PC-9 (cell line): ENCODE measurements at places on chromosomes 1 and 21.

DNA sequence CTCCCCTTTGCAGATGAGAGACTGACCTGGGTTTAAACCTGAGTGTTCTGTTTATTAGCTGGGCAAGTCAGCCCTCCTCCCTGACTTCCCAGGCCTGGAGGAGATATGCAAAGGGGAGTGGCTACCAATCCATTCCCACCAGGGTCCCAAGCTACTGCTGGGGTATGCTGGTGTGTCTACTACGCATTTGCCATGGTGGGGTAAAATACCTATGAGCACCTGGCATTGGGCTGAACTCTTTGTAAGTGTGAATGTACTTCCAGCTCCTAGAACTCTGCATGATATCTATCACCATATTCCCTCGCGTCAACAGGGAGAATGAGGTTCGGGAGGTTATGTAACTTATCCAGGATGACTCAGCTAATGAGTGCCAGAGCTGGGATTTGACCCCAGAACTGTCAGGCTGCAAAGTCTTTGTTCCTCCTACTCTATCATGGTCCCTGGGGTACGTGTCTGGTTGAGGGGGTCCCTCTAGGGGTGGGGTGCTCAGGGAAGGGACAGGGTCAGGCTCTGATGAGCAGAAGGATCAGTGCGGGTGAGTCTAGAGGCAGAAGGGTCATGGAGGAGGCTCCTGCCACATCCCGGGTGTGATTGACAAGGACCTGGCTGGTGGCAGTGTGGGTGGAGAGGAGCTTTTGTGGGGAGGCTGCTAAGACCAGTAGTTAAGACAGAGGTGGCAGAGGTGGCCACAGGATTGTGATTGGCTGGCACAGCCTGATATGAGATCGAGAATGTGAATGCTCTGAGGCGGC lies 16.7 kb downstream of the AMPD2 start:
- DNase-seq: peak; percentile 63

- no peak for DNase-seq
These were observed 40.9 kb upstream of the ATF3 start for GRCh38 chr1:212567638-212568037.

DNA sequence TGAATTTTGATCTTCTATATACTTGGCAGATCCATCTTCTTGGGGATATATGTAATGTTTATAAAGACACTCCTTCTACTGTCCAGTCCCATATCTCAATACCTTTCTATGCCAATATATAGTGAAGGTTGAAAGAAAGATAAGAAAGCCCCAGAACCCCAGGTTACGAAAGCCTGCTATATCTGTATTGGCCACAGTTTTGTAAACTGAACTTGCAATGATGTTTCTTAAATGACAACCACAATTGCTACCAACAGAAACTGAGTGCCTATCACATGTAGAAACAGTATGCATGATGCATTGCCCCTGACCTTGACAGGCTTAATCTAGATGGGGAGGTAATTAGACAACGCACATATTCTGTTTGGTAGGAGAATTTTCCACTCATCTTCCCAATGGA lies 7.8 kb upstream of the RIMKLA start:
- no peak for DNase-seq

DNA sequence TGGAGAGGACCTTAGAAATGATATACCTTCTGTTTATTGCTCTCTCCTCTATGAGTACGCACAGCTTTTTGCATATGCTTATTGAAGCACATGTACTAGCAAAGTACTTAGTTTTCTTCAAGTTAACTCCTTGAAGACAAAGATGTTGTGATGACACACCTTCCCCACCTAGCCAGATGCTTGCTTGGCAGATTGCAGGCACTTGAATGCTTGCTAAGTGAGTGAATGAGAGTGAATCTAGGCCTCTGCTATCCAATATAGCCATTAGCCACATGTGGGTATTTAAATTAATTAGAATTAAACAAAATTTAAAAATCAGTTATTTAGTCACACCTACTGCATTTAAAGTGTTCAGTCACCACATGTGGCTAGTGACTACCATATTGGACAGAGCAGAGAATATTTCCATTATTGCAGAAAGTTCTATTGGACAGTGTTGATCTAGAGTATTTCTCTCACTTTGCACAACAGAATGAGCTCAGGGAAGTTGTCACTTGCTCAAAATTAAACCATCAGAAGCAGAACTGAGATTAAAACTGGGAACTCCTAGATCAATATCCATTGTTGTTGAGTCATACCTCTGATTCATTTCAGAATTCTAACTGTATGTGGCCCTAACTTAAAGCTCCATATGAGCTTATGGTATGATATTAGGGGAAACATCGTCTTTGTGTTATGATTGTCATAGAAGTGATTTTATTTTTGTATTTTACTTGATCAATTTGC lies 8.6 kb upstream of the EEIG2 start:
- no peak for DNase-seq

DNA sequence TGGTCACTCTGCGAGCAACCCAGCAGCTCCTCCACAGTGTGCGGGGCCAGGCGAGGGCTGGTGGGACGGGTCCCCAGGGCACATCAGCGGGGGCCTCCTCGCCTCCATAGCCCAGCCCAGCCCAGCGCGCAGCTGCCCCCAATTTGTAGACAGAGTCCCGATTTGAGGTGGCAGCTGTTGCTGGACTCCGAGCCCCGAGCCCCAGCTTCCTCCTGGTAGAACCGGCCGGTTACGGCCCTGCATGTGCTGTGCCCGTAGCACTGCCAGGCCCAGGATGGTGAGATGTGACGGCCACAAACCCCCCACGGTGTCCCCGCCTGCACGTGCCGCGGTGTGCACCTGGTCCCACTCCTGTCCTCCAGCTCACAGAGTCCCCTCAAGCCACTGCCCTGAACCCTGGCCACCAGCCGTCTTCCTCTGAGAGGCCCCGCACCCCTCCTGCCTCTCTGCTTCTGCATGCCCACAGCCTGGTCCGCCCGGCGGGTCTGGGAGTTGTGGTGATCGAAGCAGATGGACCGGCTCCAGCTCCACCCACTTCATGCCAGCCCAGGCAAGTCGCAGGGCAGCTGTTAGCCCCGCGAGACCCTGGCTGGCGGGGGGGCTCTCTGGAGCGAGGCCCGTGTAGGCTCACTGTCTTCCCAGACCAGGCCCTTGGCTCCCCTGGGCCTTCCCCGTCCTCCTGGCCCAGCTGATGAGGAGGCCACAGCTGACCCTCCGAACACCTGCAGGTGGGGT lies 55.5 kb downstream of the MORN1 start:
- DNase-seq: no peak

- DNase-seq: no peak
These were observed 16.4 kb upstream of the KIAA0040 start for GRCh38 chr1:175208773-175209492.
